Esophagus muscularis mucosa (tissue), 4 donors: ENCODE measurements at places on chromosomes 4 and X. TPM values are rescaled to one million over a fixed set of nuclear protein-coding genes. Genes with fewer than 3 reads are reported as not detected.

- no peak for DNase-seq
Measured at GRCh38 chr4:150366487-150366999, 215.4 kb upstream of the MAB21L2 start.

NSUN7 gene
- 7.1 TPM for total RNA-seq

- DNase-seq, result no peak
Measured at GRCh38 chr4:125773502-125773901, 458.7 kb downstream of the FAT4 start.

GRCh38 chrX:41621222-41621723 lies 67.5 kb upstream of the GPR34 start:
- no peak for DNase-seq

DNA sequence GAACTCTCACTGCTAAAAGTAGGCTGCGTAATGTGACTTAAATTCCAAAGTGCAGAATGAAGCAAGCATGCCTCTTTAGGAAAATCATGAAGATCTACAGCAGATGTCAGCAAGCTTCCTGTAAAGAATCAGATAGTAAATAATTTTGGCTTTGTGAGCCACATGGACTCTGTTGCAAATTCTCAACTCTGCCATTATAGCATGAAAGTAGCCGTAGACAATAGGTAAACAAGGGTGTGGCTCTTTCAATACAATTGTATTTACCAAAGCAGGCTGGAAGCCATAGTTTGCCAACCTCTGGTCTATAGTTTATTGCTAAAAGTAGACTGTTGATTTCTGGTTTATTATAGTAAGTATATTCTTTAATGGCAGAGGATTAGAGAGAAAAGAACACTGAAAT lies 80.3 kb upstream of the FAM9B start:
- DNase-seq, result no peak

AREG gene
- 1.4 TPM for total RNA-seq

GRCh38 chr4:36704289-36704688 lies 422.9 kb downstream of the DTHD1 start:
- no peak for DNase-seq

NAT8L gene
- 0.23 TPM for total RNA-seq

UGDH gene
- total RNA-seq, result 37.2 TPM

DNA sequence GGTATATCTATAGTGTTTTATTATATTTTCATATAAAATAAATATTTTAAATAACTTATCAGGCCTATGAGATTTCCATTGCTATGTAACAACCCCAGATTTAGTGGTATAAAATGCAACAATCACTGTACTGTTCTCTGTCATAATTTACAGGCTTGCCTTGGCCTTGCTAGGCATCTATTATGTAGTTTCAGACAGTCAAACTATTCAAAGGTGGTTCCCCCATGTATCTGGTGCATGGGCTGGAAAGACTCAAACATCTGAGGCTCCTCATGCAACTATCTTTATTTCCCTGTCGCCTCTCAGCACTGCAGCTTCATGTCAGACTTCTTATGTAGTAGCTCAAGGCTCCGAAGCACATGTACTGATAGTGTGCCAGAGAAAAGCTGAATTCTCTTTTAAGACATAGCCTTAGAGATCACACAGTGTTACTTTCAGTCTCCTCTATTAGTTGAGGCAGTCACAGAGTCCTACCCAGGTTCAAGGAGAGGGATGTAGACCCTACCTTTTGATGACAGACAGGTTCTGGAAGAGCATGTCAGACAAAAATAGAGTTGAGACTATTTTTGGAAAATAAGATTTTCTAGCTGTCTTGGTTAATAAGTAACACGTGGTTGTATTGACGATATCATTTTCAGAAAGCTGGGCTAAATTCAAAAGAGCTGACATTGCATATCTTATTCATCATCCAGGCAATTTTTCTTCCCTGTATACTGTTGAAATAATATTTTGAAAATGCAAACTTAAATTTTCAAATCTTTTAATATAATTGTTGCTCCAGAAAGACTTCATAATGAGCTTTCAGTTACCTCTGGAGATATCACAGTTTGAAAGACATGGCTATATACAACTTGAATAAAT lies 19.4 kb downstream of the MTTP start:
- no peak for DNase-seq

DNA sequence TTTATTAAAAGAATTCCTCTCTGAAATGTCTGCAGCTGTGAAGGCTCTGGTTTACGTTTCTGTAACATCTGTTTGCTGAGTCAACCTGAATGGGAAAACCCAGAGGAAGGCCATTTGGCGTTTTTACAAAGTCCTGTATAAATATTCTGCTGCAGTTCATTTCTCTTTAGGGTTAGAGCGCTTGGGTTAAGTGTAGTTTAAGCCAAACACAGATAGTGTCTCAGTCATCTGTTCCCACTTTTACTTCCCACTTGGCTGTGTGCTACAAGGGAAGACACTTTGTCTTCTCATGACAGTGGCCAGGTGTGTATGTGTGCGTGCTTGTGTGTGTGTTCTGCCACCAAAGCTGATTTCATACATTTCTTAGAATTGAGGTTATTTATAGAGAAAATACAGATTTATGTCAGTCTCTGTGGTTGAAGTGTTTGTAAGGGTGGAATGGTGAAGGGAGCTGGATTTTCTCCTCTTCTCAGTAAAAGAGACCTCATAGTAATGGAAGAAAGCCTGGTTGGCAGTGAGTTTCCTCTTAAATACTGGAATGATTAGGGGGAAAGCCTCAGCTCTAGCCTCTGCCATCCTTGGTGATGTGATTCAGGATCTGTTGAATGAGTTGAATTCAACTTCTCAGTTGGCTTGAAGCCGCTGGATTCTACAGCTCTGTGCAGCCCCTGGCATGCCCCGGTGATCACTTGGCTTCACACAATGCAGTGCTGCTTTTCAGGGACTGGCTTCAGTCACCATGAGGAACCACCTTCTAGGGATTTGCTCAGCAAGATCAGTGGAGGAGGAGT lies 50.6 kb downstream of the JADE1 start:
- DNase-seq, result no peak

S100G gene
- total RNA-seq, result not detected

GRCh38 chrX:11119313-11119943 lies 8.3 kb downstream of the HCCS start:
- no peak for DNase-seq

DNA sequence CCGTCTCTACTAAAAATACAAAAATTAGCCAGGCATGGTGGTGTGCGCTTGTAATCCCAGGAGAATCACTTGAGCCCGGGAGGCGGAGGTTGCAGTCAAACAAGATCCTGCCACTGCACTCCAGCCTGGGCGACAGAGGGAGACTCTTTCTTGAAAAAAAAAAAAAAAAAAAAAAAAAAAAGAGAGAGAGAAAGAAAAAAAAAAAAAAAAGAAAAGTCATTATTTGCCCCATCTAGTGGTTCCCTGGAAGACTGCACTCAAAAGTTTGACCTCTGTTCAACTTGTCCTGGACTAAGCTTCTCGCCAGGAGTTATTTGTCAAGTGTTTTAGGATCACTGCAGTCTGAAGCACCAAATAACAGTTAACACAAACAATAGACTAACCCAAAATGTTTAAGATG lies 45.3 kb upstream of the KCTD8 start:
- DNase-seq, result no peak

GPRIN3 gene
- 2.8 TPM for total RNA-seq

DNA sequence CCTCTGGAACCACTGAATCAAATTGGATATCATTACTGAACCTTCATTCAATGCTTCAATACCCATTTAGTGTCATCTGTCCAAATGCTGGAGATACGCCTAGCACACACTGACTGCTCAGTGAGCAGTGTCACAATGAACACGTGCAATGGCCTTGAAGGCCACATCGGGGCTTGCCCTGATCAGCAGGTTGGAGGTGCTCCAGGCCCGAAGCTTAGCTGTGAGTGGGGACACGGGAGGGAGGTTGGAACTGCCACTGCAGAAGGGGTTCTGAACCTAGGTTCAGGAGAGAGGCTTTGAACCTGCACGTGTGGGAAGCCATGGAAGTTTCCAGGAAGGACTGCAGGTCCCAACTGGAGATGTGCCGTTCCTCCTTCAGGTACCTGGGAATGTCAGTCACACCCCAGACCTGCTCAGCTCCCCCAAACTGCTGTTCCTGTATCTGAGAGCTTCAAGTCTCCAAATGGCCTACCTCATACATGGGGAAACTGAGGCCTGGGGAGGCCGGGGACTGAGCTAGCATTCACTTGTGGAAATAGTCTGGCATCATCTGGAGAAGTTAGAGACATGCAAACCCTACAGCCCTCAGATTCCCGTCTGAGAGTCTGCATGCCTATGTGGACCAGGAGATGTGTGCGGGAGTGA lies 1.9 kb upstream of the WAS start:
- DNase-seq, result no peak

ZDHHC15 gene
- 2.0 TPM for total RNA-seq

CDX4 gene
- total RNA-seq, result not detected

TENM3 gene
- total RNA-seq, result 30.5 TPM
